Mucosa of gallbladder (tissue), 1 donor: ENCODE measurements at places on chromosomes 6 and 20.
A peak's percentile ranks its signal among the peaks of the same experiment; 100 is the strongest.

DNA sequence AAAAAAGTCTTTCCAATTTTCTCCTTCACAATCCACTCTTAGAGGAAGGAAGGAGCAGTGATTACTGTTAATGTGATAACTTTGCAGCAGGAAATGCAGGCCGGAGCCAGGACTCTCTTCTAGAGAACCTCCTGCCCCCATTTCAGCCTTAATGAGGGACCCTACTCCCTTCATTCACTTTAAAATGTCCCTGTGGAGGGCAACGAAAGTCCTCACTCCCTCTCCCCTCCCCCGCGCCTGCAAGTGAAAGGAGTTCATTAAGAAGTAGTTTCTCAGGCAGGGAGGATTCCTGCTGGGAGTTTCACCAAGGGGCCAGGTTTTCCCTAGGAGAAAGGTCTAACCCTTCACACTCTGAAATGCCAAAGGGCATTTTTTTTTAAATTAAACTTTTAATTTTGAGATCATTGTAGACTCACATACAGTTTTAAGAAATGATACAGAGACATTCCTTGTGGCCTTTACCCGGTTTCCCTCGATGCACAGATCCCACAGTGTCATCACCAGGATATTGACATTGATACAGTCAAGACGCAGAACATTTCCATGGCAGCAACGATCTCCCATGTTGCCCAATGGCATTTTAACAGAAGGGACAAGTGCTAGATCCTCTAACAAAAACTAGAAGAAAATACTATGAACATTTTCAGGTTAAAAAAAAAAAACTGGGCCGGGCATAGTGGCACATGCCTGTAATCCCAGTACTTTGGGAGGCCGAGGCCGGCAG is 6.8 kb upstream of the COMMD7 start:
- no peak for DNase-seq

DNA sequence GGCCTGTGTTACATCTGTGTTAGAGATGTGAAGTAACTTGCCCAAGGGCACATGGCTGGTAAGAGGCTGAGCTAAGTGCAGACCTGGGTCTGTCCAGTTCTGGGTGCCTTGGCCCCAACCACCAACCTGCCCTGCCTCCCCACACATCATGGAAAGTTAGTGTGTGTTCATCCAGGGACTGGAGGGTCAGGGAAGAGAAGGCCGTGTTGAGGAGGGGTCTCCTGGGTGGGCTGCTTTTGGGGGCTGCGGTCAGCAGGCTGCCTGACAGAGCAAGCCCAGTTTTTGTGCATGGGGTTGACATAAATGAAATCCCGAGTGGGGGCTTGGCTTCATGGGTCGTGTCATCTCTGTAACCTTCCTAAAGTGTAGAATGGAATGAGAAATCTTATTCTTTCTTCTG is 10.9 kb downstream of the PYGB start:
- DNase-seq = no peak

GRCh38 chr6:106369739-106370138 is 9.2 kb downstream of the CRYBG1 start:
- no peak for DNase-seq

GRCh38 chr6:47391675-47392074 is 82.0 kb upstream of the TNFRSF21 start:
- no peak for DNase-seq

DNA sequence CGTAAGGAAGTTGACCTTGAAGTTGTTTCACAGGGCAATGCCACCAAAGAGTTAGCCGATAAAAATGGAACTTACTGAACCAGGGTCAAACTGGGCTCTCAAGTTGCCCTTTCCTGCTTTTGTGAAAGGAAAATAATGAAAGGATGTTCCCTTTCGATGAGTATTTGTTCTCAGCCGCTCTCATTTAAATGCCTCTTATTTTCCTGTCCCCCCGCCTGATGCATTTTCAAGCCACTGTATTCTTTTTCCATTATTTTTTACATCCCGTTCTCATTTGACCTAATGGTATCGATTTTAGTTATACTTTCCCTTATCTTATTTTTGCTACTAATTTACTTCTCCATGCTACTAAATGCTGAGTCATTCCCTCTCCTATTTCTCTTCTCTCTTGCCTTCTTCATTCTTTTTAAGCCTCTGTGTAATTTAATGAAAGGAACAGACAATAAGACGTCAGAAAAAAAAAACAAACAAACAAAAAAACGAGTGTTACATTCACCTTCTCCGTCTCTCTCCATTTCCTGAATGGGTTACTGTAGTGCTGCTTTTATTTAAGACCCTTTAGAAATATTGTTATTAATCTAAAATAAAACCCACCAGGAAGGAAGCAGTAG is 655 bp upstream of the NDUFAF4 start:
- no peak for DNase-seq

DNA sequence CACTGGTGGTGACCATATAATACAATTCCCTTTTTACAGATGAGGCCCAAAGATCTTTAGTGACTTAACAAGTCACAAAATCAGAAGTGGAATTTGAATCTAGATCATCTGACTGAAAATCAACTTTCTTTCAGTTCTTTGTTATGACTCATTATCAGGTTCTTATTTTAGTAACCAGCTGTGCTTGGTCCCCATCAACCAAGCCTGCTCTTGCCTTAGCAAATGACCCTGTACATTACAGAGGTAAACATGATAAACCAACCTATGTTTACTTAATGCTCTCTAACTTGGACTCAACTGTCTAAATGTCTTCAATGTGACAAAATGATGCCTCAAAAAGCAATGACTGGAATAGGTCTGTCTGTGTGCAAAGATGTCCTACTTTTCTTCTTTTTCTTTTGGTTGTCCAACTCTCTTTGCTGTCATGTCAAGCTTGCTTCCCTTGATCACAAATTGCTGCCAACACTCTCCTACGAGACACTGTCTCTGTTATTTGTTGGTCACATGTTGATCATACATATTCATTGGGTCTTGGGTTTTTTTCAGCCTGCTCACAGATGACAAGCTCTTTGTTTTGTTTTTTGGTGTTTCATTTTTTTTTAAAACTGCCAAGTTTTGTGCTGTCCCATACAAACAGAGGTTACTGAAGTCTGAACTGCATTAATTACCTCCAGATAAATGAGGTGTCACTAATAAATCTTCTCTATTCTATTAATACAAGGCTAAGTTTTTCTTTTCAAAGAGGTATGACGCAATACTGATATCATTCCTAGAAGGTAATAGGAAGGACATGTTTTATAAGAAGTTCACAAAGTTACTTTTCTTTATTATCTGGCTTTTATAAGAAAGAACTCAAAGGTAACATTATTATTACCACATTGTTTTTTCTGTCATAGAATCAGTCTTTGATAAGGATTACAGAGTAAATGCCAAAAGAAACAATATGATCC is 62.2 kb upstream of the PLN start:
- DNase-seq = no peak

GRCh38 chr6:114119056-114119455 is 148.1 kb upstream of the HDAC2 start:
- no peak for DNase-seq

- DNase-seq = no peak
Measured at GRCh38 chr6:122286512-122286911, 112.9 kb upstream of the HSF2 start.

- DNase-seq = no peak
Measured at GRCh38 chr20:20051767-20052073, 546 bp downstream of the CRNKL1 start.

DNA sequence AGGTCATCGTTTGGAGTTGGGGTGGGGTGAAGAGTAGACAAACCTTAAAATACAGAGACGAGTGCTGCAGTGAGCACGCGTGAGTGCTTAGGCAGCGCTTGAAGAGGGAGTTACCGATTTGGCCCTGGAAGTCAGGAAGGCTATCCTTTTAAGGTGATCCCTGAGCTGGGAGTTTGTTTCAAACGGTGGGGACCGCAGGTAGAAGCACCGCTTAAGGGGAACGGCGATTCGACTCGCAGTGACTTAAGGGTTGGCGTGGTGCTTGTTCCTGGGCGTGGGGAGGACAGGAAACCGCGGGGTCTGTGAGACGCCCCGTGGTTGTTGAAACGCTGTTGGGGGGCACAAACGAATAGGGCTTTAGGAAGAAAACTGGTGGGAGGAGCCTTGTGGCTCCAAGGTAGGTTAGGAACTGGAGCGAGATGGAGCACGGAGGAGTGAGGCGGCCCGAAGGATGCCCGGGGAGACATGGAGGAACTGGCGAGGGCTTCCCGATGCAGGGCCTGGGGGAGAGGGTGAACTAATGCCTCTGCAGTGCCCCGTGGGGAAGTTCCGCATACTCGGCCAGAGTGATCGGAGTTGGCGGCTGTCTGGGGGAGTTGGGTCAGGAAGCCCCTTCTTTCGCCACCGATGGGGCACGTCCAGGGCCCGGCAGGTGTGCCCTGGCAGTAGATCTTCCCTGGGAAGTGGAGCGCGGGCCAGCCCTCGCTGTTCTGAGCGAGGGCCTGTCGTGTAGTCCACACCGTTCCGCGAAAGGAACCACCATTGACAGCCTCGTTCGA is 1.3 kb upstream of the CDYL start:
- no peak for DNase-seq

GRCh38 chr20:20369250-20370093 is 1.6 kb downstream of the INSM1 start:
- no peak for DNase-seq

GRCh38 chr6:54722328-54722727 is 124.2 kb upstream of the FAM83B start:
- DNase-seq = no peak

GRCh38 chr20:1788044-1788443 is 107.2 kb upstream of the SIRPA start:
- DNase-seq = no peak

GRCh38 chr6:126102358-126102757 is 116.0 kb downstream of the TRMT11 start:
- no peak for DNase-seq

- DNase-seq = no peak
Measured at GRCh38 chr6:98920904-98921431, 26.8 kb downstream of the FBXL4 start.

DNA sequence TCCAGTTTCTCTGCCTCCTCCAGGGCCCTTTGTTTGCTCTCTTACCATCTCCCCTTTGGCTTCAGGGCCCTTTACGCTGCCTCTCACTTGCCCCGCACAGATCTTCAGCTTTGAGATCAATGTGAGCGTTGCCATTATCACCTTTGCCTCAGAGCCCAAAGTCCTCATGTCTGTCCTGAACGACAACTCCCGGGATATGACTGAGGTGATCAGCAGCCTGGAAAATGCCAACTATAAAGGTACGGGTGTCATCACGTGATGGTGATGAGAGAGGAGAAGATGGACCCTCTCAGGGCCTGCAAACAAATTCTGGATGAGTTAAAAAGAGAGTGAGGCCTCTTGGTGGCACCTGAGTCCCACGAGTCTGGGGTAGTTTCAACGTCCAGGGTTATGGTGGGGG is 8.3 kb downstream of the C2 start:
- DNase-seq = no peak

- DNase-seq = no peak
Measured at GRCh38 chr20:47652301-47652700, 133.0 kb downstream of the SULF2 start.

GRCh38 chr6:157853018-157853805 is 30.2 kb downstream of the SNX9 start:
- DNase-seq = no peak

GRCh38 chr6:125931733-125932450 is 24.7 kb upstream of the HINT3 start:
- no peak for DNase-seq

DNA sequence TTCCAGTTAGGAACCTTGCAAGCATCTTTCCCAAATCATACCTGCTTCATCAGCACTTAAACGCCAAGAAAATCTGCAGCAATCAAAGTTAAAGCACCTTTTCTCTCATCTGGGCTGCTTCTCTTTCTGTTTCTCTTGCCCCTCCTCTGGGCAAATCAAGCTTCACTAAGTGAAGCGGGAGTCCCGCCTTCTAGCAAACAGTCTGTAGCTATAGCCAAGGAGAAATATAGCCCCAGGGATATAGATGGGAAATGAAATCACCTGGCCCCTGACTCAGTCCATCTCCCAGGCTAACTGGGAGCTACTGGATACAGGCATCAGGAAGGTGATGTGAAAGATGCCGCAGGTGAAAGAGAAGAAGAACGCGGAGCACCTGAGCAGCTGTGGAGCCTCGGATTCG is 481.9 kb downstream of the C6orf118 start:
- no peak for DNase-seq

DNA sequence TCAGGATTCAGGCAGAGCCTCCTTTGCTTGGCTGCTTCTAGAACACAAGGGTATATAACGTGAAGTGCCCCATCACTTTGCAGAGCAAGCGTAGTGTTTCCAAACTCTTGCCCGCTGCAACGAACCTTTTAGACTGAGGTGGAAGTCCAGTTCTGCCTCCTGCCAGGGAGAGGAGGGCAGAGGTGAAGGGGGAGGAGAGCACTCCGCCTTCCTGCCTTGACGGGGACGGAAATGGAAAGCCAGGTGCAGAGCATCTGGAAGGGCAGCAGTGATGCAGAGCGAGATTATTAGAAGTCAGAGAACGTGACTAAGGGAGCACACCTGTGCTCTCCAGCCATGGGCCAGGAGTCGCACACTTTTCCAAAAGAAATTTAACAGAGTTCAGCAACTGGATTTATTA is 63.4 kb downstream of the RREB1 start:
- DNase-seq = peak; percentile 44

DNA sequence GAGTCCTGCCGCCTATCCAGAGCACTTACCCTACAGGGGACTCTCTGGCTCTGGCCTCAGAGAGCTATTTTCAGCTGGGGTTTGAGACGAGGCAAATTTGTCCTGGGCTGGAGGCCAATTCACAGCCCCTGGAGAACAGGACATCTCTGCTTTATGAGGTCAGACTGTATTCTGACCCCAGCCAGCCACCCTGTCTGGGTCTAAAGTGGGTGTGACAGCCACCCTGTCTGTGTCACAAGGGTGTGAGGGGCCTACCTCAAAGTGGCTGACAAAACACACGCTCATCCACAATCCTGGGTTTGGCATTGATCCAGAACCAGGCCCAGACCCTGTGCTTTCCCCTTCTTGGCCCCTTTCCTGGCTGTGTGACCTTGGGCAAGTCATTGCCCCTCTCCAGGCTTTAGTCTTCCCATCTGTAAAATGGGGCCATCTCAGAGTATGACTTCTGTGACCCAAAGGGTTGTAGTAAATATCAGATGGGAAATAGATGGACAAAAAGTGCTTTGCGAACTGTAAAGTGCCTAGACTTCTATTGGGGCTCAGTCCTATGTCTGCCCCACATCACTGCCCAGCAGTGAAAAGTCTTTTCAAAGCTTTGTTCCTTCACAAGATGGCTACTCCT is 44.1 kb upstream of the TGM2 start:
- DNase-seq = no peak

GRCh38 chr6:125985979-125986300 is 400 bp upstream of the TRMT11 start:
- DNase-seq = no peak
